Glomerular endothelial cell (primary cell): ENCODE measurements at places on chromosomes 16 and 17.

GRCh38 chr16:31298958-31299357, 39.2 kb downstream of the ITGAM start:
- DNase-seq, result no peak

DNA sequence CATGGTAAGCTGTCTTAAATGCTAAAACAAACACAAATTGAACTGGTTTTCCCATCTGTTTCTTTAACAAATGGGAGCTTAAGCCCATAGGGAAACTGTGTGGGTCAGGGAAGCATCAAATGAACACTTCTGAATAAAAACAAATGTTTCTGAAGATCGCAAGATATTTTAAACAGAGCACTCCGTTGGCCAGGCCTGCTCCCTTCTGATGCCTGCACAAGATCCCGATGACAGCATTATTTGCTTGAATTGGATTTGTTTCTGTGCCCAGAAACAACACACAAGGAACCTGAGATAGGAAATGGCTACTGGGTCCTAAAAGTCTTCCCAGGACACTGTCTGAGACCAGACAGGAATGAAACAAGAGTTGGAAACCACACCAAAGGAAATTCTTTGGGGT, 425.8 kb upstream of the ZFHX3 start:
- no peak for DNase-seq

DNA sequence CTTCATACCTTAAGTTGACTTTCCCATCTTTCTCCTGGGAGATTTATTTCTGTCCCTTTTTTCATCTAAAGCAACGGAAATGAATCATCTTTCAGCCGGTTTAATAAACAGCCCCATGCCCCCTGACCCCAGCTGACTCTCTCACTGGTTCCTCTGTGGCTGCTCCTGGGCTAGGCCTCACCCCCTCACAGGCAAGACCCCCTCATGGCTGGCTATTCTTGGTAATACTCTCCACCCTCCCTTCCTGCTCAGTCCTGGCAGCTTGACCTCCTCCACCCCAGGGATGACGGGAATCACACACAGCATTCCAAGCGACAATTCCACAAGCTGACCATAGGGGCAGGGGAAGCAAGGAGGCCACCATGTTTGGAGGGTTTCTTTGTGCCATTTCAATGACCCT, 1.5 kb upstream of the ADAP2 start:
- no peak for DNase-seq

GRCh38 chr17:39144416-39144840, 7.0 kb downstream of the PLXDC1 start:
- no peak for DNase-seq

- DNase-seq, result no peak
Measured at GRCh38 chr16:3143598-3144320, 8.9 kb downstream of the ZNF213 start.

- no peak for DNase-seq
Measured at GRCh38 chr17:32445074-32445415, 735 bp downstream of the PSMD11 start.

DNA sequence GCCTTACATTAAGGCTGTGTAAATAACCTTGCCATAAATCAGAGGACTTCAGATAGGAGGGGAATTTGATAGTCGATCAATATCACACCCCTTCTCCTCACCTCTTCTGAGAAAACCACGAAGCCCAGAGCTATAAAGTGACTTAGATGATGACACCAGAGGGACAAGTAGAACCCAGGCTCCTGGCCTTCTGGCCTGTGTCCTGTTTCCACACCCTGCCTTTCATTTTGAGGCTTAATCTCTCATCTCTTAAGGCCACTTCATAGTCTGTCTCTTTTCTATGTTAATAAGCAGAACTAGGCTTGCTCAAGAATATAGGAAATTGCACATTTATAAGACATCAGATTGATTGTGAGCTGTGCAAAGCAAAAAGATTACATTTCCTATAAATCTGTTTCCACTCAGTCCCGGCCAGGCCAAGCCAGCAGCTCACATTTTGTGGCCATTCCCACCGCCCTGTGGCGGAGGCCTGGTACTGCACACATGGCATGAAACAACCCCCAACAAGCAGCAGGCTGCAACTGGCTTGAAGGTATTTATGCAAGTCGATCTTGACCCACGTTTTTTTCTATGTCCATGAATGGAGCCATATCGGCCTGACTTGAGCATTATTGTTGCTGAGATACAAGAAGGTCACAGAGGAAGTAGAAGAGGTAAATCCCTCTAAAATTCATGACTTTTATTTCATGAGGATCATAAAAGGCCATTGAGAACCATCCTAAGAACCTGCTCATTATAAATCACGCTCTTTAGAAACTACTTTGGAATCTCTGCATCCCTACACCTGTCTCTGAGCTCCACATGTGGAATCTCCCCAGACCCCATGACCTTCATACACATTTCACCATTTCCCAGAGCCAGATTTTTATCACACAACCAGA, 93.7 kb downstream of the PMP22 start:
- no peak for DNase-seq

DNA sequence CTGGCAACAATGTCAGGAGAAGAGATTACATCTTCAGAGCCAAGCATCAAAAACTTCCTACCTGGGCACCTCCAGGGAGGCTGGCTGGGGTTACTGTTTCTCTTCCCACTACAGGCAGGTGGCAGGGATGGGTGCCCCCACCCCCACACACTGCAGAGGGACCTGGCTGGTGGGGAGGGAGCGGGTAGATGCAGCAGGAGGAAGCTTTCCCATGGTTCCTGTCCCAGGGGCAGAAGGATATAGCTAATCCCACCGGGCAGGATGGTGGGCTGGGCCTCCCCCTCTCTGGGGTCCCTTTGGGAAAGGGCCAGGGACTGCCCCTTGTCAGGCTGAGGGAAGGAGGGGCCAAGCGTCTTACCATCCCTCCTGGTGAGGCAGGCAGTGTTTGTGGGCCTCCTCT, 16.7 kb upstream of the MTMR4 start:
- DNase-seq, result no peak

GRCh38 chr16:82190386-82190785, 20.4 kb upstream of the MPHOSPH6 start:
- DNase-seq, result no peak

- no peak for DNase-seq
Measured at GRCh38 chr17:42563543-42563942, 1.6 kb downstream of the COASY start.

DNA sequence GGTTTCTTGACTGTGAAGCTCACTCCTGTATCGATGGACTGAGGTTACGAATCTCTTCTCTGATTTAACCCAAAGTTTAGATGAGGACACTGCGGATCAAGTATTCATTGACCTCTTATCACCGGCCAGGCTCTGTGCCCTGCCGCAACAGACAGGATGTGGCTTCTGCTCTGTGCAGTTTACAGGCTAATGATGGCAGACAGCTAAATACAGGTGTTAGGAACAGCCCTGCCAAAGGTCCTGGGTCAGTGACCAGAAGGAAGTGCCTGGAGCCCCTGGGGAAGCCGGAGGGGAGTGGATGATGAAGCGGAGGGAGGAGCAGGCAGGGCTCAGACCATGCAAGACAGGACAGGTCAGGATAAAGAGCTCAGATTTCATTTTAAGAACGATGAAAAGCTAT, 44.4 kb downstream of the HAPSTR1 start:
- no peak for DNase-seq

DNA sequence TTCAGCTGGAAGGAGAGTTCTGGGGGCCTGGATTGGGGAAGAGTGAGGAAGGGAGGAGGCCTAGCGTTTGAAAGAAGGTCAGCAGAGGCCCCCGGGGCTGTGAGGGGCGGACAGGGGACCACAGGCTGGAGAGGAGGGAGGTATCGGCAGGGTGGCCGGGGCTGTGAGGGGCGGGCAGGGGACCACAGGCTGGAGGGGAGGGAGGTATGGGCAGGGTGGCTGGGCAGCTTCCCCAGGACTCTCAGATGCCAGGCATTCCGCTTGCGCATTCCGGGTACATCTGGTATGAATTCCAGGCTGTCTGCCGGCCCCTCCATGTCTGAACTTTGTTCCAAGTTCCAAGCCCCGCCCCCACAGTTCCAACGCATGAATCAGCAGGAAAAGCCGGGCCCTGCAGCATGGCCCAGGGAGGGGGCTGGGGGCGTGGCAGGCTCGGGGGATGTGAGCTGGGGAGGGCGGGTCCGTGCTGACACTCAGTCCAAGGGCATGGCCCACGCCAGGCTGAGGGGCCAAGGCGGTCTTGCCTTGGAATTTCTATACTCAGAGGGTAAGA, 4.3 kb upstream of the TLCD2 start:
- DNase-seq, result peak; percentile 65

DNA sequence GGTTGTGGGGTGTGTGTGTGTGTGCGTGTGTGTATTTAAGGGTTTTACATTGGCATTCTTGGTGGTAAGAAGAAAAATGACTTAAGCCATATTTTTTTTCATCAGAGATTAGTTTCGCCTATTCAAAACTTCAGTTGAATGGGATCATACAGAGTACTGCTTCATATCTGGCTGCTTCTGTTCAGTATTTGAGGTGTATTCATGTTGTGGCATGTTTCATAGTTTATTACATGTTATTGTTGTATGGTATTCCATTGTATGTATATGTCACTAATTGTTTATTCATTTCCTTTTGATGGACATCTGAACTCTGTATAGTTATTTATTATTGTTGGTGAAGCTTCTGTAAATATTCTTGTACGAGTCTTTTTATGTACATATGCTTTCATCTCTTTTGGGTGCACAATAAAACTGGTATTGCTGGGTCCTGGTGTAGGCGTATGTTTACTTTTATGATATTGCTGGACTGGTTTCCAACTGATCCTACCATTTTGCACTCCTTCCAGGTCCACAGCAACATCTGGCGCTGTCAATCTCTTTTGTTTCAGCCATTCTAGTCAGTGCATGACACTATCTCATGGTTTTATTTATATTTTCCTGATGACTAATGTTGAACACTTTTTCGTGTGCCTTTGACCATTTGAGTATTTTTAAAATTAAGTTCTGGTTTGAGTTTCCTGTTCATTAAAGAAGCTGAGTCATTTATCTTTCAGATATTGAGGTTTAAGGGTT, 77.4 kb upstream of the MAF start:
- DNase-seq, result no peak

DNA sequence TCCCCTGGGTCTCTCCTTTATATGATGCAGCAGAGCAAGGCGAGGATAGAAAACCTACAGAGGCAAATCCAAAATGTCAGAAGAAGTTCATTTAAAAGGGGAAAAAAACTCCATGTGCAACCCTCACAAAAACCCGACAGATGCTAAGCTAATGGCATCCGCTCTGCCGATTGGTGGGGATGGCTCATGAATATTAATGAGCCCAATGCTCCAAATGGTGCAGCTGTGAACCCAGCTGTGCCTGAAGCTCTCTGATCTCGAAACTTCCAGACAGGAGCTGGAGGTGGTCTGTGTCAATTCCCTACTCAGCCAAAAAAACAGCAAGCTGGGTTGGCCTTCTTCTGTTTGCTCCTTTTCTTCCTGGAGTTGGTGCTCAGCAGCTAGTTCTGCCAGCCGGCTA, 15.5 kb downstream of the SNX11 start:
- no peak for DNase-seq
